Effector CD4-positive, alpha-beta T cell (primary cell): ENCODE measurements at places on chromosomes 7 and 10.

- DNase-seq = no peak
Observed at GRCh38 chr10:84026821-84027257, 112.5 kb upstream of the GHITM start.

GRCh38 chr10:78829565-78829964 is 239.2 kb upstream of the ZMIZ1 start:
- no peak for DNase-seq

- no peak for DNase-seq
Observed at GRCh38 chr7:112083776-112084355, 122.3 kb downstream of the DOCK4 start.

DNA sequence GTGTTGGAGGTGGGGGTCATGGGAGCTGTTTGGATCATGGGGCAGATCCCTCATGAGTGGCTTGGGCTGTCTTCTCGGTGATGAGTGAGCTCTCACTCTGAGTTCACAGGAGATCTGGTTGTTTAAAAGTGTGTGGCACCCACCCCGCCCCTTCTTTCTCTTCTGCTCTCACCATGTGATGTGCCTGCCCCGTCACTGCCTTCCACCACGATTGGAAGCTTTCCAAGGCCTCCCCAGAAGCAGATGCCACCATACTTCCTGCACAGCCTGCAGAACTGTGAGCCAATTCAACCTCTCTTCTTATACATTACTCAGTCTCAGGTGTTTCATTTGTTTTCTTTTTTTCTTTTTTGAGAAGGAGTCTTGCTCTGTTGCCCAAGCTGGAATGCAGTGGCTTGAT is 170.0 kb downstream of the PTPN20 start:
- no peak for DNase-seq

GRCh38 chr10:112988839-112989406 is 38.9 kb downstream of the TCF7L2 start:
- no peak for DNase-seq

- DNase-seq = no peak
Observed at GRCh38 chr10:100377830-100378229, 30.8 kb downstream of the SCD start.

GRCh38 chr10:127943336-127943910 is 36.5 kb downstream of the PTPRE start:
- DNase-seq = no peak

- no peak for DNase-seq
Observed at GRCh38 chr7:129136887-129137642, 7.4 kb upstream of the TSPAN33 start.

DNA sequence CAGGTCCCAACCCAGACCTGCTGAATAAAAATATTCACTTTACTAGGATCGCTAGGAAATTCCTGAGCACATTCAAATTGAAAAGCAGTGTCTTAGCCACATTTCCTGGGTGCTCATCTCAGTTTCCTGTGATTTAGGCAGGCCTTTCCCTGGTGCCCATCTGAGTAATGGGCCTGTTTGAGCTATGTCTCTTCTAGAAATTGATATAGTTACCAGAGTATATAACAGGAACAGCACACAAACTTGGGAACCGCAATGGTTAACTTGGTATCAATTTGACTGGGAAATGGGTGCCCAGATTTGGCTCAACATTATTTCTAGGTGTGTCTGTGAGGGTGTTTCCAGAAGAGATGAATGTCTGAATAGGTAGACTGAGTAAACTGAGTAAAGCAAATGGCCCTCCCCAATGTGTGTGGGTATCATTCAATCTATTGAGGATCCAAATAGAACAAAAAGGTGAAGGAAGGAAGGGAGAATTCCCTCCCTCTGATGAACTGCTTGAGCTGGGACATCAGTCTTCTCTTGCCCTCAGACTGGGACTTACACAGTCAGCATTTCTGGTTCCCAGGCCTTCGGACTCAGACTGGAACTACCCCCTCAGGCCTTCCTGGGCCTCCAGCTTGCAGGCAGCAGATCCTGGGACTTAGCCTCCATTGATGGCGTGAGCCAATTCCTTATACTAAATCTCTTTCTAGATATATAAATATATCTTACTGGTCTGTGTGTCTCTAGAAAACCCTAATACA is 99.1 kb downstream of the CCDC71L start:
- no peak for DNase-seq

DNA sequence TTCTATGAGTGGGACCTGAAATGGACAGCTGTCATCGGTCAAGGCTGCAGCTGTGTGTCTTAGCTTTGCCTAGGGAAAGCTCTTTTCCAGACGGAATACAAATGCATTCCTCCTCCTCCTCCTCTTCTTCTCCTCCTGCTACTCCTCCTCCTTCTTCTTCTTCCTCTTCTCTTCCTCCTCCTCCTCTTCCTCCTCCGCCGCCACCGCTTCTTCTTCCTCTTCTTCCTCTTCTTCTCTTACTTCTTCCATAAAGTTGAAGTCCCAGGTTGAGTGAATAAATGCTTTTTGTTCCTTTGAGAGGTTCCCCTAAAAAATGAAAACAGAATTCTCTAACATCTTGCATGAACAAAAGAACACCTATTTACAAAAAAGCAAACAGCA is 28.7 kb downstream of the KLF6 start:
- no peak for DNase-seq

GRCh38 chr10:59582058-59582457 is 127.6 kb downstream of the SLC16A9 start:
- no peak for DNase-seq
